Type B pancreatic cell (in vitro differentiated cells): ENCODE measurements at places on chromosomes 5 and 9. TPM values are rescaled to one million over a fixed set of nuclear protein-coding genes. Genes with fewer than 3 reads are reported as not detected.

Gene PCDHB6
- total RNA-seq, result 0.80 and 0.95 TPM in 2 replicates

GRCh38 chr9:137306850-137307254 is 4.8 kb upstream of the NRARP start:
- no peaks in the 10 kb centered on the region for H3K36me3 ChIP-seq
- no peak overlapping the region for H3K4me3 ChIP-seq
- H3K27ac ChIP-seq, result no peak overlapping the region
- no peaks in the 10 kb centered on the region for H3K4me1 ChIP-seq

GRCh38 chr5:31021181-31021624 is 172.3 kb upstream of the CDH6 start:
- H3K36me3 ChIP-seq, result peaks cover 5% of the 10 kb centered on the region
- no peaks in the 10 kb centered on the region for H3K27me3 ChIP-seq
- no peak overlapping the region for H3K4me3 ChIP-seq

DNA sequence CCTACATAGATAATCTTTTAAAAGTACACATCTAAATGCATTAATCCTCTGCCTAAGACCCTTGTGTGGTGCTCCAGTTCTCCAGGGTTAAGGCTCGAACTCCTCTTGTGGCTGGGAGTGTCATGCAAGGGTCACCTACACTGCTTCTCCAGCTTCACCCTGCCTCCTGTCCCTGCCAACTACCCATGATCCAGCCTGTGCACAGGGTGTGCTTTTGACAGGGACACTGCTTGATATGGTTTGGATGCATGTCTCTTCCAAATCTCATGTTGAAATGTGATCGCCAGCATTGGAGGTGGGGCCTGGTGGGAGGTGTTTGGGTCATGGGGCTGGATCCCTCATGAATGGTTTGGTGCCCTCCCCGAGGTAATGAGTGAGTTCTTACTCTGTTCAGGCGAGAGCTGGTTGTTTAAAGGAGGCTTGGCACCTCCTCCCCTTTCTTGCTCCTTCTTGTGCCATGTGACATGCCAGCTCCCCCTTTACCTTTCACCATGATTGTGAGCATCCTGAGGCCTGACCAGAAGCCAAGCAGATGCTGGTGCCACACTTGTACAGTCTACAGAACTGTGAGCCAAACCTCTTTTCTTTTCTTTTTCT is 48.5 kb downstream of the SLC22A5 start:
- no peak overlapping the region for H3K4me3 ChIP-seq
- peak overlapping the region; percentile 66 for H3K27ac ChIP-seq
- peaks cover 41% of the 10 kb centered on the region for H3K4me1 ChIP-seq
- no peak for DNase-seq
- H3K36me3 ChIP-seq, result peaks cover 6% of the 10 kb centered on the region
- H3K27me3 ChIP-seq, result no peaks in the 10 kb centered on the region

DNA sequence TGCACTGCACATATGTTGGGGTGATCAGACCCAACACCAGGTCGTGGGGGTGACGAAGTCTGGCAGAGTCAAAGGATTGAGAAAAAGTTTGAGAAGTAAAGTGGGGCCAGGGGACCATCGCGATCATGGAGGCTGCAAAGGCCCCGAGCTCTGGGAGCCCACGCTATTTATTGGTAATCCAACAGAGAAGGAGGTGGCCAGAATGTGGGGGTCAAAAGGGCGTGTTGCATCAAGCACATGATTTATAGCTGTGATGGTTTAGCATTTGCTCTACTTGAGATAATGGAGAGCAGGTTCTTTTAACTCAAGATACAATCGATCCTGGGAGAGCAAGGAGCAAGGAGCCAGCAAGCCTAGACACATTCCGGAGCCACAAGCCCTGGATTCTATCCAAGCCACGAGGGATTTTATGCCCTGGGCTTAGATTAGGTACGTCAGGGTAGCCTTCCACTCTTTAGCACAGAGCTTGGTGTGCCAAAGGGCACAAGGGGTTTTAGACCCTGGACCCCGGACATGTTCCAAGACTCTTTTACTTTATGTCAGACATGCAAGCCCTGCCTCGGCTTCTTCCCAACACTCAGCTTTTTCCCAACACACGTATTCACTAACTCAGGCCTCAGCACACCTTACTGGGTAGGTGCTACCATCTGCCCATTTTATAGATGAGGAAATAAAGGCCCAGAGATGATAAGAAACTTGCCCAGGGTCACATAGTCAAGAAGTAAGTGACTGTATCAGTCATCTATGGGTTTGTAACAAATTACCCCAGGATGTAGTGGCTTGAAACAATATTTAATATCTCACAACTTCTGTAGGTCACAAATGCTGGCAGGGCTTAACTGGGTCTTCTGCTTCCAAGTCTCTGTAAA is 39.5 kb downstream of the NSUN2 start:
- H3K27me3 ChIP-seq, result no peaks in the 10 kb centered on the region
- no peak overlapping the region for H3K4me3 ChIP-seq
- peaks cover 16% of the 10 kb centered on the region for H3K36me3 ChIP-seq
- no peaks in the 10 kb centered on the region for H3K4me1 ChIP-seq

Gene C1QTNF3
- total RNA-seq, result 3.2 and 5.1 TPM in 2 replicates

DNA sequence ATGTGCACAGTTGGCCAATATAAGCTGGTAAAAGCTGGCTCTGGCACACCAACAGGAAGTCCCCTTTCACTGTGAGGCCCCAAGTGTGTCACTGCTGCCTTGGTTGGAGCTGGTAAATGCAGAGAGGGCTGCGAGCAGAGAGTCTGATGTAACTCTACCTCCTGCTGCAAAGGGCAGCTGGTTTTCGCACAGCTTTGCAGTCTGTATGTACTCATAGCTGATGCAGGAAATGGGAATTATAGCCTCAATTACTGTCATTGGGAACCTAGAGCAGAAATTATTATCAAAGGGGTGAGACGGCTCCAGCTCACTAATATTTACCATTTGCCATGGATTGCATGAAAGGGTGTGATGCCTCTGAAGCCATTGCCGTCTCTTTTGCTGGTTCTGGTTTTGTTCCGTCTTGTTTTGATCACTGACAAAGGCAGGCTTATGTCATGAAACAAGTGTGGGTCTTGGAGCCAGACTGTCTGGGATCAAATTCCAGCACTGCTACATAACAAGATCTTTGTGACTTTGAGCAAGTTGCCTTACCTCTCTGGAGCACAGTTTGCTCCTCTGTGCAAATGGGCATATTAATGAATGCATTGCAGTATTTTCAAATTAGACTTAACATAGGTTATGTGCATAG is 124.3 kb upstream of the SLC25A48 start:
- H3K4me1 ChIP-seq, result peaks cover 51% of the 10 kb centered on the region
- H3K27ac ChIP-seq, result peak overlapping the region; percentile 56
- peak overlapping the region; percentile 48 for H3K4me3 ChIP-seq

GRCh38 chr5:159838551-159839222 is 77.6 kb upstream of the ADRA1B start:
- no peaks in the 10 kb centered on the region for H3K4me1 ChIP-seq
- no peak overlapping the region for H3K4me3 ChIP-seq
- DNase-seq, result no peak
- no peak overlapping the region for H3K27ac ChIP-seq

Gene SPAAR
- total RNA-seq, result not detected in 2 replicates

GRCh38 chr5:134464988-134465815 is 53.5 kb upstream of the CDKN2AIPNL start:
- peaks cover 10% of the 10 kb centered on the region for H3K27me3 ChIP-seq
- peak overlapping the region; percentile 34 for H3K4me3 ChIP-seq
- no peaks in the 10 kb centered on the region for H3K36me3 ChIP-seq
- H3K4me1 ChIP-seq, result peaks cover 6% of the 10 kb centered on the region
- DNase-seq, result no peak
- H3K27ac ChIP-seq, result no peak overlapping the region

- no peak for DNase-seq
- peaks cover 18% of the 10 kb centered on the region for H3K4me1 ChIP-seq
- H3K27ac ChIP-seq, result peak overlapping the region; percentile 100
- H3K36me3 ChIP-seq, result peaks cover 35% of the 10 kb centered on the region
- H3K27me3 ChIP-seq, result no peaks in the 10 kb centered on the region
- H3K4me3 ChIP-seq, result peak overlapping the region; percentile 99
These were observed 432 bp downstream of the HSPA9 start for GRCh38 chr5:138574744-138575193.

DNA sequence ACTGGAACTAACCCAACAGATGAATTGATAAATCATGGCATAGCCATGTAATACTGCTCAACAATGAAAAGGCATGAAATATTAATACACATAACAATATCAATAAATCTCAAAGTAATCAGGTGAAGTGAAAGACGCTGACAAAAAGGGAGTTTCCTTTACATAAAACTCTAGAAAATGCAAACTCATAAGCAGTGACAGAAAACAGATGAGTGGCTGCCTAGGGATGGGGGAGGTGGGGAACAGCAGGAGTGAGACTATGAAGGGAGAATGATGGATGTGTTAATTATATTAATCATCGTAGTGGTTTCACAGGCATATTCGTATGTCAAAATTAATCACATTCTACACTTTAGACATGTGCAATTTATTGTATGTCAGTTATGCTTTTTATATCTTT is 59.8 kb upstream of the SHC3 start:
- peaks cover 33% of the 10 kb centered on the region for H3K27me3 ChIP-seq
- DNase-seq, result no peak
- H3K4me3 ChIP-seq, result no peak overlapping the region
- H3K27ac ChIP-seq, result no peak overlapping the region
- H3K4me1 ChIP-seq, result peaks cover 12% of the 10 kb centered on the region

DNA sequence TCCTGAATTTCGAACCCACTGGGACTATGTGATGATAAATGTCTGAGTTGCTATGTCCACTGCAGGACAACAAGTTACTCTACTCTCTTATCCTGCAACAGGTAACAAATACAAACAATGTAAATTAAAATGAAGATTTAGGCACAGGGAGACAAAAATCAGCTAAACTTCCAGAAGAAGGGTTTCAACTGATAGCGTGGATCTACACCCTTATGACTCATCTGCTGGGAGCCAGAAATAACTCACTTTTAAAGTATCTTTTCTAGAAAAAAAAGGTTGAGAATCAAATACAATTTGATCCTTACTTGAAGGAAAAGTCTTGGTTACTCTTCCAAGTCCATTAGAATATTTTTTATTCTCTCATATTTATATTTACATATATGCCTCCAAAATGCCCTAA is 21.4 kb downstream of the PJA2 start:
- no peak overlapping the region for H3K4me3 ChIP-seq
- peaks cover 6% of the 10 kb centered on the region for H3K4me1 ChIP-seq
- no peak overlapping the region for H3K27ac ChIP-seq
- no peak for DNase-seq

Gene VAV2
- 39.4 and 54.3 TPM in 2 replicates for total RNA-seq

Gene BTNL8
- 0.87 and 2.0 TPM in 2 replicates for total RNA-seq

Gene GPR150
- not detected in 2 replicates for total RNA-seq

- H3K4me1 ChIP-seq, result no peaks in the 10 kb centered on the region
- H3K36me3 ChIP-seq, result peaks cover 5% of the 10 kb centered on the region
- H3K27ac ChIP-seq, result no peak overlapping the region
- DNase-seq, result peak; percentile 51
These were observed 72.5 kb downstream of the PHF2 start for GRCh38 chr9:93648836-93649235.

GRCh38 chr5:93130624-93131490 is 450.2 kb downstream of the NR2F1-AS1 start:
- H3K4me3 ChIP-seq, result no peak overlapping the region
- H3K27me3 ChIP-seq, result peaks cover 11% of the 10 kb centered on the region
- no peaks in the 10 kb centered on the region for H3K36me3 ChIP-seq
- no peak for DNase-seq
- peaks cover 7% of the 10 kb centered on the region for H3K4me1 ChIP-seq

DNA sequence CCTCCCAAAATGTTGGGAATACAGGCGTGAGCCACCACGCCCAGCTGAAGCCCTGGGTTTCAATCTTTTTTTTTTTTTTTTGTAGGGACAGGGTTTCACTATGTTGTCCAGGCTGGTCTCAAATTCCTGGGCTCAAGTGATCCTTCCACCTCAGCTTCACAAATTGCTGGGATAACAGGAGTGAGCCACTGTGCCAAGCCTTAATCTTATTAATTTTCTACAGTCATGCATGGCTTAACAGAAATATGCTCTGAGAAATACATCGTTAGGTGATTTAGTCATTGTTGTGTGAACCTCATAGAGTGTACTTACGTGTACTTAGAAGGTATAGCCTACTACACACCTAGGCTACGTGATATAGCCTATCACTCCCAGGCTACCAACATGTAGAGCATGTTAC is 31.0 kb downstream of the GLDC start:
- peaks cover 2% of the 10 kb centered on the region for H3K27me3 ChIP-seq
- H3K36me3 ChIP-seq, result no peaks in the 10 kb centered on the region
- no peak overlapping the region for H3K4me3 ChIP-seq
- no peak overlapping the region for H3K27ac ChIP-seq

DNA sequence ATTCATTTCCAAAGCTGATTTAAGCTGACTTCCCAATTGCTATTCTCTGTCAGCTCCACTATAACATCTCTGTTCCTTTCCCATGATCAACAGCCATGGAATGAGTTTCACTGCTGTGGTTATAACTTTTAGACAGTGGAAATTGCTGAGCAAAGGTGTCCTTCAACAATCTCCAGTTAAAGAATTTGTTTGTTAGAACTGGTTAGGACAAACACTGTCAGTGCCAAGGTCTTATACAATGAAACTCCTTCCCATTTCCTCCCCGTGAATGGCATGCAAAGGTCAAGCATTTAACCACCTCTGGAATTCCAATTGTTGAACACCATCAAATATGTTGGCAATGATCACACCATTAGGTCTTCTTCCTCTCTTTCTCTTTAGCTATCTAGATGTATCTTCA is 45.7 kb upstream of the GHR start:
- H3K27me3 ChIP-seq, result no peaks in the 10 kb centered on the region
- H3K4me3 ChIP-seq, result no peak overlapping the region
- no peaks in the 10 kb centered on the region for H3K4me1 ChIP-seq
- no peak for DNase-seq
- no peaks in the 10 kb centered on the region for H3K36me3 ChIP-seq

Gene TCF7
- 6.2 and 11.7 TPM in 2 replicates for total RNA-seq

Gene PCDHB4
- total RNA-seq, result 1.3 and 2.7 TPM in 2 replicates

Gene ST8SIA4
- total RNA-seq, result 18.0 and 21.4 TPM in 2 replicates

DNA sequence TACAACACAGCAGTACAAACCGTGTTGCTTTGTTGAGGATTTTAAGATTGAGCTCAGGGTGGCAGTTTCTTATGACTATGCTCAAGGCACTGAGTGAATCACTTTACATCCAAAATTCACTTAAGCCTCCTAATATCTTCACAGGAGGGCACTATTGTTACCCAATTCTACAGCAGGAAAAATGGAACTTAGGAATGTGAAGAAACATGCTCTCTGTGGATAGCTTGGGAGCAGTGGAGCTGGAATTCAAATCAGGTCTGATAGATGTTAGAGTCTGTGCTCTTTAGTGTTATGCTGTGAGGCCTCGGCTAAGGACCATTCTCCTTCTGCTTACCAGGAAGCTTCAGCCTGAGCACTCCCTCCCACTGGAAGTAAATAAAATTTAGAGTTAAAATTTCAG is 18.7 kb upstream of the HMHB1 start:
- H3K4me3 ChIP-seq, result no peak overlapping the region
- H3K4me1 ChIP-seq, result peaks cover 31% of the 10 kb centered on the region
- no peak for DNase-seq
- no peaks in the 10 kb centered on the region for H3K36me3 ChIP-seq
- H3K27ac ChIP-seq, result no peak overlapping the region

Gene FOXD4L5
- total RNA-seq, result 0.31 TPM in 1 of 2 replicates, not detected in the other

GRCh38 chr5:52988335-52989024 is 672 bp upstream of the ITGA2 start:
- peak overlapping the region; percentile 84 for H3K4me3 ChIP-seq
- H3K4me1 ChIP-seq, result peaks cover 8% of the 10 kb centered on the region
- peak overlapping the region; percentile 81 for H3K27ac ChIP-seq
- no peak for DNase-seq
- peaks cover 4% of the 10 kb centered on the region for H3K36me3 ChIP-seq
